ENCODE measurements at places on chromosomes 1 and 21. TPM values are rescaled to one million over a fixed set of nuclear protein-coding genes. Genes with fewer than 3 reads are reported as not detected.

The CNKSR1 gene
- 1.8 TPM for total RNA-seq

The CHRM3 gene
- total RNA-seq: 0.07 TPM

The PDZK1 gene
- not detected for total RNA-seq

The RGS8 gene
- not detected for total RNA-seq

The ANKRD45 gene
- total RNA-seq: 0.23 TPM

The PLA2G5 gene
- total RNA-seq: 38.5 TPM

The PLA2G2D gene
- not detected for total RNA-seq

The PRELP gene
- 61.9 TPM for total RNA-seq

The ZMYND12 gene
- 2.5 TPM for total RNA-seq

The LRIG2 gene
- total RNA-seq: 11.6 TPM

The NCAM2 gene
- total RNA-seq: 4.3 TPM

The KLHDC9 gene
- 10.8 TPM for total RNA-seq

The SPRR2D gene
- total RNA-seq: not detected

The GNG12 gene
- 80.2 TPM for total RNA-seq

The FCRL6 gene
- total RNA-seq: not detected

The IER5 gene
- 19.2 TPM for total RNA-seq

The TLCD4 gene
- total RNA-seq: 75.0 TPM

The AMY1C gene
- not detected for total RNA-seq

The RGS13 gene
- not detected for total RNA-seq

The DYRK3 gene
- total RNA-seq: 11.8 TPM

The FCER1A gene
- total RNA-seq: 2.4 TPM

The OR2G6 gene
- total RNA-seq: not detected

All from heart left ventricle (tissue), 16 donors.